Activated T-cell treated with anti-CD3 and anti-CD28 coated beads, Interleukin-2, amount 50 U/mL, for 72 hours (primary cell): ENCODE measurements at places on chromosomes 6 and 20. TPM values are rescaled to one million over a fixed set of nuclear protein-coding genes. Genes with fewer than 3 reads are reported as not detected.

- DNase-seq = no peak
These were observed 38.1 kb downstream of the RNF144B start for GRCh38 chr6:18425218-18425617.

DNA sequence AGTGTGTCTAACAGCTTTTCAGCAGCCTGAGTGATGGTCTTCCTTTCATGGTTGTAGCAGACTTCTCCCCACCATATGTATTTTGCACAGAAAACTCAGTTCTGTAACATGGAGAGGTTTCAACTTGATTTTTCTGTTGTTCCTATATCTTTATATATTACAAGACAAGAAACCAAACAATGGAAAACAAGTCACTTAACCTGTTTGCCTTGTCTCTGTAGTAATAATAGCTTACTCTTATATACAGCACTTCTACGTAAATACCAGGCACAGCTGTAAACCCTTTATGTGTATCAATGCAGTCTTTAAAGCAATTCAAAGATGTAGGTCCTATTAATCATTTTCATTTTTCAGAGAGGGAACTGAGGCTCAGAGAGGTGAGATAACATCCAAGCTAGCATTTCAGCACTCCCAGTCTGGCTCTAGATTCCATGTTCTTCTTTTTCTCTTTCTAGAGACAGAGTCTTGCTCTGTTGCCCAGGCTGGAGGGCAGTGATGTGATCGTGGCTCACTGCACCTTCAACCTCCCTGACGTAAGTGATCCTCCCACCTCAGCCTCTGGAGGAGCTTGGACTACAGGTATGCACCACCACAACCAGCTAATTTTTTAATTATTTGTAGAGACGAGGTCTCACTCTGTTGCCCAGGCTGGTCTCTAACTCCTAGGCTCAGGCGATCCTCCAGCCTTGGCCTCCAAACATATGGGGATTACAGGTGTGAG is 90.4 kb downstream of the DTNBP1 start:
- DNase-seq = no peak

DNA sequence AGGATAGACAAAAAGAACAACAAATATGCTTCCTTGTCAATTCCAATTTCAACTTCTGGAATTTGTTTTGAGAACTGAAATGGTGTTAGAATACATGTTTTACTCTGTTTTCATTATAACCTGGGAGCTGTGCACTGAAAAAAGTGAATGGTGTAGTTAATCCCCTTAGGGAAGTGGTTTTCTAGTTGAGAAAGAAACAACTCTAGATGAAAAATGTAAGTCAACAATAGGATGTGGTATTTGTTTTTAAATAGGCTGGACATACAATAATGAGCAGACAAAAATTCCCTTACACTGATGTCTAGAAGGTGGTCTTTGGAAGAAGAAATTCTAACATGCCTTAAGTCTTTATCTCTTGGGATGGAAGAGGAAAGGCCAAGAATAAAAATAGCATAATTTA is 59.9 kb upstream of the TINAG start:
- DNase-seq = no peak

DNA sequence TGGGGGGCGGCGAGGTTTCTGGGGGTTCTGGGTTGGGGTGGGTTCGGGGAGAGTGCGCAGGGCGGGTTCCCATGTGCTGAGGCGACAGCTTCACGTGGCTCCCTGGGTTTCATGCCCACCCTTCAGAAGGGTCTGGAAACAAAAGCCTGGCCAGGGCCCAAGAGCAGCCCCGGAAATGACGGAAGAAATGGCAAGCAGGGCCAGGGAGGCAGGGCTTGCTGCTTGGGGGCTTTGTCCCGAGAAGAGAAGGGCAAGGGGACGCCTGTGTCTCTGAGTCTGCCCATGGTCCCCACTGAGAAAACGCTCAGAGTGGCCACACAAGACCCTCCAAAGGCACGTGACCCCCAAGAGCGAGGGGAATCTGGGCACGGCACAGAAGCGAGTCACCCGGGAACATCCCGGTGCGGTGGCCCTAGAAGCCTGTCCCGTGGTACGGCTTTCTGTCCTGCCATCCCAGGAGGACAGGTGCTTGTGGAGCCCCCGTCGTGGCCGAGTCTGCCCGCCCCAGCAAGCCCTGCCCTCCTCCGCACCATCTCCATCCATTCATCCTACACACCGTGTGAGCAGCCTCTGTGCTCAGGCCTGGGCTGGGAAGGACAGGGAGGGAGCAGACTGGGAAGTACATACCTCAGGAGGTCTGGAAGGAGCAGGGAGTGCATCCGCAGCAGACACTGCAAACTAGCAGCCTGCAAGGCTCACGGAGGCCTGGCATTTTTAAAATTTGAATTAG is 9.0 kb downstream of the NPEPL1 start:
- no peak for DNase-seq

DNA sequence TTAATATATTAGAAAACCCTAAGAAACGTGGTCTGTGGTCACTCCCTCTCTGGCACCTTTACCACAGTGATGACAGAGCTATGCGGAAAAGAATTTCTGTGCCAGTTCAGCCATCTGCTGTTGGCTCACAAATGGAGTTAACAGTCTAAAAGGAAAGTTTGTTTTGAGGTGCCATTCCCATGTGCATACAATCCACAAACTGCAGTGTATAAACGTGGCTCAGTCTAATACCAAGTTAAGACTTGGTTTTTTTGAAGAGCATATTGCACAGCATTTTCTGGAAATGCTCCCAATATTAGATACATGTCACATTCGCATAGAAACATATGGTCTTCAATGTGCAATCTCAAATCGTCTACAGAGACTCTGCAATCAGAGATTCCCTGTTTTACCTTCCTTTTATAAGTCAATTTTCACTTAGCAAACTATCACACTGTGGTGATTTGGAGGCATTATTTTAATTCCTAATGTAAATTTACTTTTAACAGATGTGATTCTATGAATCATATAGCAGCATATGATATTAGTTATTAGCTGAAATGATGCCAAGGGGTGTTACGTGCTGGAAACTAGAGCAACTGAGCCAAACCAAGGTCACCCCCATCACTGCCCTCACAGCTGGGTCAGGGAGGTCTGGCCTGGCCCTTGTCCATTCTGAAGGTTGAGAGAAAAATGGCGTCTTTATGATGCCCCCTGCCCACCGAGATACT is 383.5 kb downstream of the PRKN start:
- DNase-seq = no peak

DNA sequence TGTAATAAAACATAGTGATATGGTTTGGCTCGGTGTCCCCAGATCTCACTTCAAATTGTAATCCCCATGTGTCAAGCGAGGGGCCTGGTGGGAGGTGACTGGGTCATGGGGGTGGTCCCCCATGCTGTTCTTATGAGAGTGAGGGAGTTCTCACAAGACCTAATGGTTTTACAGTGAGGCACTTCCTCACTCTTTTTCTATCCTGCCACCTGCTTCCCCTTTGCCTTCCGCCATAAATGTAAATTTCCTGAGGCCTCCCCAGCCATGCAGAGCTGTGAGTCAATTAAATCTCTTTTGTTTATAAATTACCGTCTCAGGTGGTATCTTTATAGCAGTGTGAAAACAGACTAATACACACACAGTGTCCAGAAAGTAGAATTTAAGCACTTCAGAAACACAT is 78.5 kb downstream of the REPS1 start:
- DNase-seq = no peak

- DNase-seq = no peak
These were observed 199.2 kb downstream of the TBXT start for GRCh38 chr6:165968408-165968807.

GRCh38 chr6:168605964-168606363 is 165.0 kb downstream of the SMOC2 start:
- DNase-seq = no peak

- DNase-seq = no peak
These were observed 146.9 kb downstream of the KHDC1L start for GRCh38 chr6:73078333-73078862.

- no peak for DNase-seq
These were observed 54.2 kb downstream of the OPN5 start for GRCh38 chr6:47836046-47836445.

DNA sequence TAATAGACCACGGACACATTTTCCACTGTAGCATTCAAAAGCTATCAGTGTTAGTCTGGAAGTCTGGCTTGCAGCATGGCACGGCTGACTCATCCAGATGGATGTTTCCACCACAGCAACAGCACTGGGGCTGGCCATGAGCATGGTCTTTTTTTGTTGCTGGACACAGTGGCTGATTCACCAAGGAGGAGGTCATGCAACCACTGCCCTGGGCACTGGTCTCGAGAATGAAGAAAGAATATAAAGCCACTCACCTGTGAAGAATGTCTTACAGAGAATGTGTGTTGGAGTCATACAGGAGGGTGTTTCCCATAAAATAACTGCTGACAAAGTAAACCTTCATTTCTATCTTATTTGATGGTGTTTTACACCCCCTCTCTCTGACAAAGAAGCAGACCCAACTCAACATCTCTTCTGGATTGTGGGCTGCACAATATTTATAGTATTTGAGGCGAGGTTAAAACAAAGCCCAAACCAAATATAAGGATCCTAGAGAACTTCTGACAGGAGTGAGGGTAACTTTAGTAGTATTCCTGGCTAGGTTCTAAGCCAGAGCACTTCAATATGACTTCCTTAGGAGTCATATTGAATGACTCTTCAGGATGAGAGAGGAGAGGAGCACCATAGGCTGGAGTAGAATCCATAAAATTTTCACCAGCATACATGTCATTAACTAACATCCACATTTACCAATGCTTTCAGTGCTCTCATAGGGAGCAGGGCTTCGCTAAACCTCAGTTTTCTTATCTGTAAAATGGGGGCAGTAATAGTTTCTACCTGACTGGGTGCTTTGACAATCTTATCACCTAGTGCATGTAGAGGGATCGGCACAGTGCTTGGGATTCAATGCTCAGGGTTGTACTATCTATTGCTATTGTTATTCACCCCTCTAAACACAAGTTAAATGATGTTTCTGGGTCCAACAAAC is 121.4 kb downstream of the KIF13A start:
- no peak for DNase-seq

DNA sequence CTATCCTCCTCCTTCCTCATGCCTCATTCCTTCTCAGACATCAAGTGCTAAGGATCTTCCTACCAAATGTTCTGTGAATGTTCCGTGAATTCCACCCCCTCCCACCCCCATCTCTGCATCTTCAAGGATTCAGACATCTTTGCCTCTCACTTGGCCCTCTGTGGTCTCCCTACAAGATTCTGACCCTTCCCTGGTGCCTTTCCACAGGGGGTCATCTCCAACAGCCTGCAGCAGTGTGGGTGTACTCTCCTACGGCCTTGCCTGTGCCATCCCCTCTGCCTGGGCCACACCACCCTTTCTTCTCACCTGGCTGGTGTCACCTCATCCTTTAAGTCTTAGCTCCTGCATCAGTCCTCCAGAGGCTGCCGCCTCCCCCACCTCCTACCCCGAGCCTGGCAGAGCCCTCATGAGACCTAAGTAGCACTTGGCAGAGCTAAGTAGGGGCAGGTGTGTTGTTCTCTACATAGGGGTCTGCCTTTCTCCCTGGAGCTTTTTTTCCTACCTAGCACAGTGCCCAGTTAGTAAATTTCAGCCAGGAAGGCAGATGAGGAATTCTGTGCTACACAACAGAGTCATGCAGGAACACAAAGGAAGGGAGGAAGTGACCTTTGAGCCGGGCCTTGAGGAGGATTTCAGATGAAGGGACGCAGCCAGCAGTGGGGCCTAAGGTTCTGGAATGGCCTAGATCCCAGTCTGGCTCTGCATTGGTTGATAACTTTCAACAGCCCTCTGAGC is 43.1 kb downstream of the TM9SF4 start:
- no peak for DNase-seq

GRCh38 chr6:66913657-66914056 is 1206.6 kb upstream of the EYS start:
- no peak for DNase-seq

DNA sequence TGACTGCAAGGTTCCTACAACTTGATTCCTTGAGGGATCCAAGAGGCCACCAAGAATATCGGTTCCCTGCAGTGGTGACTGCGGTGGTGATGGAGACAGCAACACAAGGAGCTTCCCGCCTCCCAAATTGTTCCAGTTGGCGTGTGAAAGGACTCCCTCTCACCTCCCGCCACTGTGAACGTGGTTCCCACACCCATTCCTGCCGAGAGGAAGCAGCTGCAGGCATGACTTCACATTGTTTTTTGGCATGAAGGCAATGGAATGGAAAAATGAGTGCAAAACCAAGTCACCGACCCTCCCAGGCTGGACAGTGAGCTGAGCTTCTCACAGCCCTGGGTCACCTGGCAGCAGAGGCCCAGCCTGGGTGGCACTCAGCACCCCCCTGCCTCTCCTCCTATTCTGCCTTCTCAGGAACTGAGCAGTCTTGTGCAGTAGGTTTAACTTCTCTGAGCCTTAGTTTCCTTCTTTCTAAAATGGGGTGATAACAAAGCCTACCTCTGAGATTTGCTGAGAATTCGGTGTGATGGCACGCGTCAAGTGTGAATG is 75.0 kb downstream of the CNKSR3 start:
- DNase-seq = no peak

GRCh38 chr6:115001731-115002350 is 659.0 kb upstream of the HS3ST5 start:
- peak; percentile 6 for DNase-seq

DNA sequence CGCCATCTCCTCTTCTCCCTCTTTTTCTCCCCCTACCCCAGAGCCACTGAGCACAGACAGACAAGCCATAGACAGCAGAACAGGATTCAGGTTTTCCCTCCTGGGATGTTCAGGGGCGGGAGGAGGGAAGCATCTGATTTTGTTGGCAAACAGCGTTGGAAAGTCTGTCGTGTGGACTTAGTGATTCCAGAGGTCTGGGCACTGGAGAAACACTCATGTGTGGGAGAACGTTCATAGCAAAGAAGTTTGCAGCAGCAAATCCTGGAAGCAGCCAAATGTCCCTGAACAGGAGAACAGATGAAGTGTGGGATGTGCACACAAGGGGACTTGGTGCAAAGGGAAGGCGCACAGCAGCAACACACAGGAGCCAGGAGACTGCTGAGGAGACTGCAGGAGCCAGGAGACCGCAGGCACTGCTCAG is 264.1 kb upstream of the CDYL start:
- DNase-seq = no peak

DNA sequence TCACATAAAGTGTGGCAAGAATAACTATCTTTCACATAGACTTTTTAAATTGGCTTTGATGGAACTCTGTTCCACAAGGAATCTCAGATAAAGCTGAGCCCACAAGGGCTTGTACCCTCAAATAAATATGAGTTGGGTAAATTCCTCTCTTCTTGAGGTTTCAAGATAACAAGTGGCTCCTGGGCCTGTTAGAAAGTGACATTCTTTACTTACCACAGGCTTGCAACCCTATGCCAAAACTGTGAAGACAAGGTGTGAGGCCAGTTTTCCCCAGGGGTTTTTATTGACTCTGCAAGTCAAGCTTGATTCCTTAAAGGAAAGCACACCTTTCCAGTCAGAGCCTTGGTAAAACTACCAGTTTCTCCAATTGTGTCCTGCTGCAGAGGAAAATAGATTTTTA is 664.8 kb upstream of the GJE1 start:
- DNase-seq = no peak

The RIPPLY2 gene
- not detected for total RNA-seq

The FERMT1 gene
- 0.37 TPM for total RNA-seq

The C6orf136 gene
- 25.8 TPM for total RNA-seq

The TAPBP gene
- 180 TPM for total RNA-seq

The ZNF391 gene
- 3.9 TPM for total RNA-seq

The MMS22L gene
- total RNA-seq = 59.1 TPM
